ENCODE measurements at places on chromosomes 11 and 22.

GRCh38 chr11:121113611-121114010 lies 12.6 kb downstream of the TECTA start:
- no peak for DNase-seq

GRCh38 chr11:94790661-94791180 lies 22.6 kb downstream of the AMOTL1 start:
- DNase-seq: no peak

DNA sequence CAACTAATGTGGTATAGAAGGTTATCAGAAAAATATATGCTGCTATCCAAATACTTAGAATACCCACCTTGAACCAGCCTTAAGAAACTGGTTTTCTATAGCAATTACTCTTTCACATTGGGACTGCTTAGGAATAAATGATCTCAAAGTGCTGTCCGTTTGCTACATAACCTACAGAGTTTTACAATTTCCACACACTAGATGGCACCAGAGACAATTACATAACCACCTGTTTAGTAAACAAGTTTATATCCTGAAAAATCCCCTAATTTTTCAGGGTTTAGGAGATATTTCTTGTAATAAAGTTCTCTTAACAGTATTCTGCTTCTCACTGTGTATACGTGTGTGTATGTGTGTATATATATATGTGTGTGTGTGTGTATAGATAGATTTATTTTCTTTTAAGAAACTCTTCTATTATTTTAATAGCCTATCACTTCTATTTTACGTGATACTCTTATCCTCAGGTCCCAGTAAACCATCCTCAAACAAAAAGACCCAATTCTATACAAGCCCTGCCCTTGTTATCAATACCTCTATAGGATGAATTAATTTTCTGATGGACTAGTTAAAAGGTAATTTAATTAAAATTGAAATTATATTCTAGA lies 6.7 kb upstream of the OR5I1 start:
- no peak for DNase-seq

DNA sequence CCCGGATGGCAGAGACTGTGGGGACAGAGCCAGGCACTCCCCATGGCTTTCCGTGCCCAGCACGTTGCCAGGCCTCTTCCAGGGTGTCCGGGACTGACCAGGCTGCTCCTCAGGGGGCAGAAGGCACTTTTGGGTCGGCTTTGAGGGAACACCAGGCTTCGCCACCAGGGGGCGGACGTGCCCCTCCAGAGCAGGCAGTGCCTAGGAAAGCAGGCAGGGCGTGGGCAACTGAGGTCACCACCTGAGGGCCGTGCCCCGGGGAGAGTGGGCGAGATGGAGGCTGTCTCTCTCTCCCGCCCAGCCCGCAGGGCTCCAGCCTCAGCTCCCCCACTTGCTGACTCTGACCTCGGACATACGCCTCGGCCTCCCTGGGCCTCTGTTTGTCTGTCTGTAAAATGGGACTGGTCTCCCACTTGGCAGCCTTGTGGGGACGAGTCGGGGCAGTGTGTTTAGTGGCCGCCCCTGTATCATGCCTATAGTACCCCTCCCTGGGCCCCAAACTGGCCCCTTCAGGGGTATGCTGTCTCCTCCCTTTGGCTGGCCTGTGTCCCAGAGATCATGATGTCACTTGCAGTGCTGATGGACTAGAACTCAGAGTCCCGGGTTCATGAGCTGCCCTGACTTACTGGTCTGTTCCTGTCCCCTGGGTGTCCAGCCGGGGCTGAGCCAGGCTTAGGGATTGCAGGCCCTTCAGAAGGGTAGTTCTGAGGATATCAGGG lies 4.4 kb upstream of the PRR5 start:
- DNase-seq: peak; percentile 75

DNA sequence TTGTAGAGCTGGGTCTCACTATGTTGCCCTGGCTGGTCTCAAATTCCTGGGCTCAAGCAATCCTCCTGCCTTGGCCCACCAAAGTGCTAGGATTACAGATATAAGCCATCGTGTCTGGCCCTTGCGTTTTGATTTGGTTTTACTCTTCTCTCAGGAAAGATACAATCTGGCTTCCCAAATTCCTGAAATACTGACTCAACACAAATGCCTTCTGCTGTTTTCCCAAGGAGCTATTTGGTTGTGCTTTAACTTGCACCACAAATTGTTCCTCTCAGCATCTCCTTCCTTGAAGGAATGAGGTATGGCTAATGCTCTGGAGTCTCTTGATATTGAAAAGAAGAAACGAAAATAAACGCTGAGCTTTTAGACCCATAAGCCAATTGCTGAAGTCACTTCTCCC lies 110.0 kb upstream of the PAX6 start:
- DNase-seq: no peak

GRCh38 chr11:19420868-19421533 lies 180.3 kb upstream of the E2F8 start:
- no peak for DNase-seq

GRCh38 chr22:21972293-21972779 lies 10.3 kb downstream of the TOP3B start:
- no peak for DNase-seq

- no peak for DNase-seq
Measured at GRCh38 chr11:75785187-75785586, 16.6 kb downstream of the DGAT2 start.

All from stimulated activated CD8-positive, alpha-beta memory T cell treated with anti-CD3 and anti-CD28 coated beads, Interleukin-4, amount 100 ng/mL, for 1 hour (primary cell).